ENCODE measurements at places on chromosomes 1 and 21.

- DNase-seq, result no peak
Observed at GRCh38 chr1:171935664-171936063, 94.4 kb downstream of the DNM3 start.

- DNase-seq, result no peak
Observed at GRCh38 chr1:29388170-29388569, 151.8 kb downstream of the PTPRU start.

DNA sequence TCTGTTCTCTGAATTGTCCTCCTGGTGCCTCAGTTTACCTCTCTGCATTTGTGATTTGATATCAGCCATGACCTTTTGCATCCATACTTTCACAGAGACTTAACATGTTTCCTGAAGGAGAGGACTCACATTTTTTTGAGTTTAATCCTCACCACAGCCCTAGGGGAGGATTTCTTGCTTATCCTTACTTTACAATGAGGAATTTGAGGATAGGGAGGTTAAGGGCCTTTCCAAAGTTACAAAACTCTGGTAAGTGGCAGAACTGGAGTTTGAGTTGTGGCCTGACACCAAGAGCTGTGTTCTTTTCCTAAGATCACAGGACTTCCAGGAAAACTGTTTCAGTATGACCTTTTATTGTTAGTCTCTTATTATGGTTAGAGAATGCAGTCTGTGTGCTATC lies 34.2 kb downstream of the TNFRSF8 start:
- DNase-seq, result no peak

GRCh38 chr1:23018661-23019093 lies 591 bp upstream of the KDM1A start:
- no peak for DNase-seq
